Activated CD4-positive, alpha-beta T cell treated with anti-CD3 and anti-CD28 coated beads for 48 hours (primary cell): ENCODE measurements at places on chromosomes 4 and X.

- peak; percentile 57 for DNase-seq
Observed at GRCh38 chr4:2787230-2788100, 5.4 kb upstream of the SH3BP2 start.

GRCh38 chr4:147821555-147821954 is 89.7 kb downstream of the ARHGAP10 start:
- DNase-seq = no peak

- no peak for DNase-seq
Observed at GRCh38 chr4:165766018-165766417, 107.0 kb upstream of the TLL1 start.

DNA sequence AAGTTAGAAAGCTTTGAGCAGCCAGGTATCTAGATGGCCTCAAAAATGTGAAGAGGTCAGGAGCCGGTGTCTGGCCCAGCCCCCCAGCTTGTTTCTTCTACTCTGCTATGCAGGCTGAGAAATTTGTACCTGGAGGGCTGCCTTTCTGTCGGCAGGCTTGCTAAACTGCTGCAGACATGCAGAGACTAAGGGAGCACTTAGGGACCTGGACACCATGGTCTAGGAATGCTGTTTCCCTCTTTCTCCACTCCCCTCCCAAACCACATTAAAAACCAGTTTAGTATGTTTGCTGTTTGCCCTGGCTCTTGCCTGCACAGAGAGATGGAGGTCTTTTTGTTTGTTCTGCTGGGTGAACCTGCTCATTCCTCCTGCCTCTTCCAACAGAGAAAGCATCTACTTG is 157.1 kb upstream of the DGKK start:
- no peak for DNase-seq

- no peak for DNase-seq
Observed at GRCh38 chr4:169122422-169122821, 112.4 kb upstream of the CBR4 start.

DNA sequence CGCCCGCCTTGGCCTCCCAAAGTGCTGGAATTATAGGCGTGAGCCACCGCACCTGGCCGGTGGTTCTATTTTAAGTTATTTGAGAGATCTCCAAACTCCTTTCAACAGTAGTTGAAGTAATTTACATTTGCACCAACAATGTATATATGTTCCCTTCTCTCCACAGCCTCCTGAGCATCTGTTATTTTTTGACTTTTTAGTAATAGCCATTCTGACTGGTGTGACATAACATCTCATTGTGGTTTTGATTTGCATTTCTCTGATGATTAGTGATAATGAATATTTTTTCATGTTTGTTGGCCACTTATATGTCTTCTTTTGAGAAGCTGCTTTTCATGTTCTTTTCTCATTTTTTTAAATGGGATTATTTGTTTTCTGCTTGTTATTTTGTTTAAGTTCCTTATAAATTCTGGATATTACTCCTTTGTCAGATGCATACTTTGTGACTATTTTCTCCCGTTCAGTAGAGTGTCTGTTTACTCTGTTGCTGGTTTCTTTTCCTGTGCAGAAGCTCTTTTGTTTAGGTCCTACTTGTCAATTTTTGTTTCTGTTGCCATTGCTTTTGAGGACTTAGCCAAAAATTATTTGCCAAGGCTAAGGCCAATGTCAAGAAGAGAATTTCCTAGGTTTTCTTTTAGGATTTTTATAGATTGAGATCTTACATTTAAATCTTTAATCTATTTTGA is 213.2 kb downstream of the ARHGAP24 start:
- DNase-seq = no peak

- no peak for DNase-seq
Observed at GRCh38 chr4:81356621-81357020, 115.1 kb downstream of the RASGEF1B start.

DNA sequence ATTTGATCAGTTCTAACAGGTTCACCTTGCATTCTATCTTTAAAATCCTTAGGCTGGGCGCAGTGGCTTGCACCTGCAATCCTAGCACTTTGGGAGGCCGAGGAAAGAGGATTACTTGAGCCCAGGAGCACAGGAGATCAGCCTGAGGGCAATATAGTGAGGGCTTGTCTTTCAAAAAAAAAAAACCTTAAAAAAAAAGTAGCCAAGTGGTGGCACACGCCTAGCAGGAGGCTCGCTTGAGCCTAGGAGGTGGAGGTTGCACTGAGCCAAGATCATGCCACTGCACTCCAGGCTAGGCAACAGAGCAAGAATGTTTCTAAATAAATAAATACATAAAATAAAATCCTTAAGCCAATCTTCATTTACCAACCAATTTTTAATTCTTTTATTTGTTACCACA is 75.6 kb downstream of the PRSS12 start:
- no peak for DNase-seq

GRCh38 chr4:154329939-154330338 is 161.7 kb downstream of the DCHS2 start:
- DNase-seq = no peak

DNA sequence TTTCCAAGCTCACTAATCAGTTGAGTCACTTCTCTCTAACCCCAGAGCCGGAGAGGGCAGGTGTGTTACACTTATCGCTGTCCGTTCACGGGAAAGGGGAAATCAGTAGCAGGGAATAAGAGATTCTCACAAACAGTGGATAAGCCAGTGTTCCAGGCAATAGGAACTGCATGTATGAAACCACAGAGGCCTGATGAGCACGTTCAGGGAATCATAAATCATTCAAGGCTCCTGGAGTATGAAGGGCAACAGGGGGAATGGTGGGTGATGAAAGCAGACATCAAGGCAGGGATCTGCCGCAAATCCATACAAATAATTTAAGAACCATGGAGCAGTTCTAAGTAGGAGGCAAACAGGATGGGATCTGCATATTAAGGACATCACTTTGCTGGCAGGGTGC is 59.1 kb upstream of the ADGRG2 start:
- DNase-seq = no peak

DNA sequence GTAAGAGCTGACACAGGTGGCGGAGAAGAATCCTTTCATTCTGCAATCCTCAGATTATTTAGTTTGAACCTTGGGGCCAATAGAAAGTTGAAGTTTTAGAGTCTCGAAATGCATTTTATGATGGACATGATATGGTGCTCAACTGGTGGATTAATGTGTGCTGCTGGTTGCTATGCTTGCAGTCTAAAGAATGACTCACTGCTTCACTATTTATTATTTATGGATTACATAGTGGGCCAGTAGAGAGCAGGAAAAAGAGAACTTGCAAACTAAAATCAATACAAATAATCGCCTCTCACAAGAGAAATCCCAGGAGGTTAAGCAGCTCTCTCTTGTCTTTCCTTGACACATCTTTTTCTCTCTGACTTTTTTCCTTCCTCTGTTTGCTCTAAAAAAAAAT is 2326.8 kb upstream of the AGA start:
- DNase-seq = no peak

DNA sequence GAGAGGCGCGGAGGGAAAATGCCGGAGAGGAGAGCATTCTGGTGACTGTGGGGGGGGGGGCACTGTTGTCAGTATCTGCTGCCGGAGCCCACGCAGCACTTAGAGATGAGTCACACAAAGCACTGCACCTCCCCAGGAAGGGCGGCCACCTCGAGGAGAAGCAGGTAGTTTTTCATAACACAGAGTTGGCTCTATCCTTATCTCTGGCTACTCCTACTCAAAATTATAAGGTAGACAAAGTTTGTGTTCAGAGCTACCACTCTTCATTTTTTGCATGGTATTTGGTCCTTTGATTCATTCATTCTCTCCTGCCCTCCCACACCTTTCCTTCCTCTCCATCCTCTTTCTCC is 76.2 kb upstream of the SCOC start:
- no peak for DNase-seq

DNA sequence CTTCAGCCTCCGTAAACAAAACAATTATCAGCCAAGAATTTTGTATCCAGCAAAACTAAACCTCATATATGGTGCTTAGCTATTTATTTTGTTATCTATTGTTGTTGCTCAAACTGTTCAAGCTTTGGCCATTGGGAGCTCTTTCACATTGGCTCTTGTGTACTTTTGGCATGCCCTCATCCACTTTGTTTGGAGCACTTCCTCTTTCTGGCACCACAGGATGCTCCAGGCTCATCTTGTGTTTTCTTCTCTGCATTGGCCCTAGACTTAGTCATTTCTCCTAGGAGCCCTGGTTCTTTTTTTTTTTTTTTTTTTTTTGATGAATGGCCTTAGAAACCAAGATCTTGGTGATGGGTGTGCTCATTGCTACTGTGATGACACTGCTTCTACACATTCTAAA is 74.5 kb downstream of the DIPK2B start:
- no peak for DNase-seq

DNA sequence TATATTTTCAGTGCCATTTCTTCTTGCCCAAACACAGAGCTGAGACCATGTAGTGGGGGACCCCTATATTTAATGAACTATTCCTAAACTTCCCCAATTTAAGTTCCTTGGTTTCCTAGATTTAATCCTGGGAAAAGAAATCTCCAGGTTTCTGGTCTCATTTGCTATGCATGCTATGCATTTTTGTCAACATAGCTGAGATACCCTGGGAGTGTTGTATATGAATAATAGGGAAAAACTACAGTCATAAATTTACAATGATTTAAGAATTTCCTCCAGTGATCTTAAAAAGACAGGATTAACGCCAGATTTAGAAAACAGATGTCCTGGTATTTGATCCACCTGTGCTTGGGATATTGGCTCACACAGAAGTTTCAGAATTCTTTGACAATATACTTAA is 136.8 kb upstream of the RAPGEF2 start:
- no peak for DNase-seq

- DNase-seq = no peak
Observed at GRCh38 chr4:175277816-175278215, 359.7 kb downstream of the ADAM29 start.

GRCh38 chr4:5887011-5887360 is 5.9 kb downstream of the CRMP1 start:
- no peak for DNase-seq

DNA sequence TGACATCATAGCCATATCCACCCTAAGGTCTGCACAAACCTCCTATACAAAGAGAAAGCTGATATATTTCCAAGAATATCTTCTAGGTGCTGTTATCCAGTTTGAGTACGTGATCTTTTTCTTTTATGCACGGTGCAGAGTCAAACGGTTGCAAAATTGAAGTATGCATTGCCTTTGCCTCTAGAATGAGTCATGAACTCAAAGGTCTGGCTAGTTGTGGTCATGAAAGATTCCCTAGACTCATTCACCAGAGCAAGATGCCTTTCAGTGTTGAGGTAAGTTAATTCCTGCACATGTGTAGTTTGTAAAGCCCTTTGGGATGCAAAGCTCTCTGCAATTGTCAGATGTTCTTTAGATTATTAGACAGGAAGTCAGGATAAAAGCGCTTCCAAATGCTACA is 704.4 kb downstream of the PCDH19 start:
- no peak for DNase-seq
